ENCODE measurements at places on chromosomes 13 and 19. TPM values are rescaled to one million over a fixed set of nuclear protein-coding genes. Genes with fewer than 3 reads are reported as not detected.

The SERPINE3 gene
- polyA plus RNA-seq: not detected

The SIGLEC12 gene
- not detected for polyA plus RNA-seq

The CPT1C gene
- not detected for polyA plus RNA-seq

The VSTM1 gene
- not detected for polyA plus RNA-seq

The CADM4 gene
- 0.16 TPM for polyA plus RNA-seq

The HNRNPM gene
- 207 TPM for polyA plus RNA-seq

The LYPD3 gene
- 0.25 TPM for polyA plus RNA-seq

Measured in naive B cell (primary cell).